Esophagus mucosa (tissue), 1 donor: ENCODE measurements at places on chromosomes 12 and 14. TPM values are rescaled to one million over a fixed set of nuclear protein-coding genes. Genes with fewer than 3 reads are reported as not detected.

The MYO1A gene
- 0.52 TPM for total RNA-seq

The NEUROD4 gene
- not detected for total RNA-seq

The PYGL gene
- 138 TPM for total RNA-seq

The AQP2 gene
- total RNA-seq, result not detected

The FAM90A1 gene
- 0.16 TPM for total RNA-seq

The P2RX2 gene
- total RNA-seq, result not detected

The PTGDR gene
- not detected for total RNA-seq
